Activated CD4-positive, alpha-beta T cell treated with anti-CD3 and anti-CD28 coated beads, Interleukin-10, Interleukin-2, amounts not matched to agents 100 ng/mL and 50 ng/mL, durations not matched to agents 16 hours and 8 hours (primary cell): ENCODE measurements at places on chromosomes 11 and 22.
A peak's percentile ranks its signal among the peaks of the same experiment; 100 is the strongest.

DNA sequence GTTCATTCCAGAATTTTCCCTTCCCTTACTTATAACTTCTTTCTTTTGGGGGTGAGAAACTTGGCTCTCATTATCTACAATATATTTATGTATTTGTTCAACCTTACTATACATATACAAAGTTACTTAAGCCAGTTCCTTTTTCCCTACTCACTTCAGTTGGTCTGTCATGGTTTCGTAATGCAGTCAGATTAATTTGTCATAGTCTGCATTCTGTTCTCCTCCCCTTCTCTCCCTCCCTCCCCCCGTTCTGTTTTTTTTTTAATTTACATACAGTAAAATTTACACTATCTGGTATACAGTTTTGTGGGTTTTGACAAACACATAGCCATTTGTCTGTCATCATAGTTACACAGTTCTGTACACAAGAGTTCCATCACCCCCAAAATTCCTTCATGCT is 71.8 kb upstream of the ADORA2A start:
- DNase-seq = no peak

- no peak for DNase-seq
Observed at GRCh38 chr11:21612326-21612725, 580.6 kb upstream of the ANO5 start.

DNA sequence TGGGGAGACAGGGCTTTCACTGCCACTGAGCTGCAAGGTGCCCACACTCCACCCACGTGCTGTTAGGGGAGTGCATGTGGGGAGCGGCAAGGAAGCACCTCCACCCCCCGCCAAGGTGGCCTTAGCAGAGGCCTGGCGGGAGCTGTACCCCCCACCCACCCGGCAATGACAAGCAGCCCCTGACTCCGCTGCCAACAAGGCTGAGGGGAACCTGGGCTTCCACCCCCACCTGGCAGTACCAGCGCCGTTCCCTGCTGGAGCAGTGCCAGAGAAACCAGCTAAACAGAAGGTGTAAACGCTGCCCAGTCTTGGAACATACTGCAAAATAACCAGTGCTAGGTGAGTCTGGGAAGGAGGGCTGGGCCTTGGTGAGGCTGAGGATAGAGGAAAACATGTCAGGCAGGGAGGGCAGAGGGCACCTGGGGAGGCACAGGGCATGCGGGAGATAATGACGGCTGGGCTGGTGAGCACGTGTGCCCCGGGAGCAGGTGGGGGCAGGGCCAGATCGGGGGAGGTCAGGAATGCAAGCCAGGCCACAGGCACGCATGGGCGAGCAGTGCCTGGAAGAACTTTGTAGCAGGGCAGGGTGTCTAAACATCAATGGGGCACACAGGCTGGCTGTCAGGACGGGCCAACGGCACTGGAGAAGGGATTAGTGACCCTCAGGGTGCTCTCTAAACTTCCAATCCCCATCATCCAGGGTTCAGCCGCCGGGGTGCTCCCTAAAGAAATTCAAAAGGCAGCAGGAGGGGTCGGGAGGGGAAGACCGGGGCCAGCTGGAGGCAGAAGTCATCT is 6.6 kb downstream of the CERK start:
- DNase-seq = no peak

DNA sequence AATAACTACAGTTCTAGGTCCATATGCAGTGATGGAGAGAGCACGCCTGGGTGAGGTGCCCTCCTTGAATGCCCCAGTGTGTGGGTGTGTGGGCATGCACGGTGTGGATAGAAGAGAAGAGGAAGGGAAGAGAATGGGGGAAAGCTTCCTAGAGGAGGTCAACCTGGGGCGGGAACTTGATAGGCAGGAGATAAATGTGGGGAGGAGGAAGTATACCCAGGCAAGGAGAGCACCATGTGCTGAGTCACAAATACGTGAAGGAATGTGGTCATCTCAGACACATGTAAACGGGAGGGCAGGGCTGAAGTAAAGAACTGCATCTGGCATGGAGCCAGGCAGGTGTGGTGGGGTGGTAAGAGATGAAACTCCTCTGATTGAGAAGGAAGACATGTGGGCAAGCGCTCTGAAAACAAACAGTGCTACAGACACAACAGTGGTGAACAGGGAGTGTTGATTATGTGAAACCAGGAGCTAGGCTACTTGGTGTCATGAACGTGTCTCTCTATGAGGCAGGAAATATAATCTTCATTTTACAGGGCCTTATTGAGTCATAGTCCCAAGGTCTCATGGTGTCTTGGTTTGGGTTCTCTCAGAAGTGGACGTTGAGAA is 61.5 kb upstream of the EED start:
- peak; percentile 86 for DNase-seq

DNA sequence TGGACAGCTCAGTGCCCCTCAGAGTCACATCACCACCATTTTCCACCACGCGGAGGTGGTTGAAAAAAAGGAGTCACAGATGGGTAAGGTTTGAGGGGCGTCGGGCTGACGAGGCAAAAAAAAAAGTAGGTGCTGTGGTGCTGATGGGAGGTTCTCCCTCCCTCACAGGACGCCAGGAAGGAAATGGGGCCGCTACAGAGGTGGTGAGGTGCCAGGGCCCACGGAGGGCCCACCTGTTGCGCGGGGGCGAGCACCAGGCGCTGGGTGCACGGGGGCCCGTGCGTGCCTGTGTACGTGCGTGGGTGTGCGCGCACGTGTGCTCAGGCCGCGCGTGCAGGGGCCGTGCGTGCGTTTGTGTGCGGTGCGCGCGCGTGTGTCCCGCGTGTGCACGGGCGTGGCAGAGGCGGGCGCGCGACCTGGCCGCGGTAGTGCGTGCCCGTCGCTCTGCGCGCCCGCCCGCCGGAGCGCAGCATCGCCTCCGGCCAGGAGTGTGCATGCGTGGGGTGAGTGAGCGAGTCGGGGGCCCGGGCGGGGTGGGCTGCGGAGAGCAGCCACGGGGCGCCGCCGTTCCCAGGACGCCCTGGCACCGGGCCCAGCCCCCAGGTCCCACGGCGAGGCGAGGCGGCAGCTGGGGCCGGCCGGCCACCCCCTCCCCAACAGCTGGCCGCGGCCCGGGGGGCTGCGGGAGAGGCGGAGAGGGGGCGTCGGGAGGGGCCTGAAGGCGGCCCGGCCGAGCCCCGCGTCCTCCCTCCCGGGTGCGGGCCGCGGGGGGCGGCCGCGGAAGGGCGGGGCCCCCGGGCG is 2.8 kb downstream of the PDGFB start:
- no peak for DNase-seq

DNA sequence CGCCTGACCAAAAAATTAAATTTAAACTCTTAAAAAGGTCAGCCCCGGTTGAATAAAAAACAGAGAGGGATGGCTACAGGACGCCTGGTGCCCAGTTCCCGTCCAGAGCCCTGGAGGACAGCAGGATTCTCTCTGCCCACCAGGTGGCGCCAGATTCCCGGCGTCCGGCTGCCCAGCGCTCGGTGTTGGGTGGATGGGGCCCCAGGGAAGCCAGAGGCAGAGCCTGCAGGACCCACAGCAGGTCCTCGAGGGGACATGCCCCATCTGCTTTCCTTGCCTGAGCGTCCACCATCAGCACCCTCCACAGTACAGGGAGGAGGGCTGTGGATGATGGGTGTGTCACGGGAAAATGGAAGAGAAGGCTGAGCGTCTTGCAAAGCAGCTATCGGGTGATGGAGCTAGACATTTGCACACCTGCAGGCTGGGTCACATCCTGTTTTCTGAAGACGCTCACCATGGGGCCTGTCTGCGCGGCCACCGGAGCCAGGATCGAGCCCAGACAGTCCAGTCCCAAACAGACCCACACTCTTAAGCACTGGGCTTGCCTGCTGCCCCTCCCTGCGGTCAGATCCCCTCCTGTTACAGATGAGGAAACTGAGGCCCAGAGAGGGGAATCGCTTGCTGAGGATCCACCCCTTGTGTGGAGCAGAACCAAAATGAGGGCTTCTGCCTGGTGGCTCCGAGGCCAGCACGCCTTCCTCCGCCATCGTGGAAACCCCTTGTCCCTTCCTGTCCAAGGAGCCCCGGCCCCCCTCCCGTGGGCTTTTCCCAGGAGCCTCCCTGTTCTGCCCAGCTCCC is 18.5 kb upstream of the CBX7 start:
- peak; percentile 85 for DNase-seq

DNA sequence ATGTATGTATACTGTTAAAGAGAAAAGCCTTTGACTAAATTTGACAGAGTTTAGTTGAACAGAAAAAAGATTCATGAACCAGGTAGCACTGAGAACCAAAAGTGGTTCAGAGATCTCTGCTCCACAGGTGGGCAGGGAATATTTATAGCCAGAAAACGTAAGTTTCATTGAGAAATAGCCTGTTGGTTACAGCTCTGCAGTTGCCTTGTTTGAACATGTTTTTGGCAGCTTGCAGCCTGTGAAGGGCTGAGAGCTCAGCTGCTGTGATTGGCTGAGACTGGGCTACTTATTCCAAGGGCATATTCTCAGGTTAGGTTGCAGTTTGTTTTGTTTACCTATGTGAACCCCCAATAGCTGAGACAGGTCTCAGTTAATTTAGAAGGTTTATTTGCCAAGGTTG is 13.5 kb upstream of the ZNF74 start:
- DNase-seq = no peak

- peak; percentile 20 for DNase-seq
Observed at GRCh38 chr22:36900225-36900624, 13.2 kb upstream of the CSF2RB start.

DNA sequence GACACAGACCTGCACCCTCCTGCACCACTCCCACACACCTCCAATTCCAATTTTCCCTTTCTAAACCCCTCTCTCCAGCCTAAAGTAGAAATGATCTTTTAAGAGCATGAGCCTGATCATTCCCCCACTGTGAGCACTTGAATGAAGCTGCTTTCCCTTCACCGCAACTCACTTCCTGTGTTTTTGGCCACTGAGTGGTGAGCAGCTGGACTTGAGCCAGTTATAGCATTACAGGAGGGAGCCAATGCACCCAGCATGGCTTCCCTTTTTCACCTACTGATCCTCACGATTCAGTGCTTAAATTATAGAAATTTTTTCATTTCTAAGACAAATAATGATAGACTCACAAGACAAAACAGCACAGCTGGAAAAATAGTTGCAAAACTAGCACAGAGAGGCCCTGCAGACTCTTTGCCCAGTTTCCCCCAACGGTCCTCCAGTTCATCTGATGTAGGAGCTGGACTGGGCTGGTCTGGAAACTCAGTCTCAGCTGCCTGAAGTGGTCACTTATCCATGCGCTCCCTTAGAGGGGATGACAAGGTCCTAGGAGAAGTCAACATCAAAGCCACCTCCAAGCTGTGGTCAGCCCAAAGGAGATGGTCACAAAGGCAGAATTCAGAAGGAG is 9.7 kb upstream of the APOL4 start:
- DNase-seq = no peak

DNA sequence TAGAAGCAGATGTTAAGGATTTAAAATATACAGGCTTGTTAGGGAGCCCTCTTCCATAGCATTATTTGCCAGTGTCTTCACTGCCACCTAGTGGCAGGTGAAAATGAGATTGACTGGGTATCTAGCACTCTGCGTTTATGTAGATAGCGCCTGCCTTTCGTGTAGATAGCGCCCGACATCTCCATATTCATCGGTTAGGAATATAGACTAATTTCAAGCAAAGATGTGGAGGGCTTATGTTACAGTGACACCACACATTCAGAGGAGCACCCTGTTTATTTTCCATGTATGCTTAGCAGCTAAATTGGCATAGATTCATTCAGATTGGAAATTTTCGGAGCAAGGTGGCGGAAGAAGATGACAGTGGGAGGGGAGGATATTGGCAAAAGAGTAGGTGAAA is 72.0 kb downstream of the SLC5A12 start:
- DNase-seq = peak; percentile 53

- DNase-seq = peak; percentile 89
Observed at GRCh38 chr11:123429913-123430720, at the start of gene GRAMD1B. Gene GRAMD1B (plus strand): TSS chr11:123430269. CDS start chr11:123430793, 524 bp downstream.

GRCh38 chr11:65352783-65353182 is 1.8 kb upstream of the TIGD3 start:
- no peak for DNase-seq

- DNase-seq = peak; percentile 61
Observed at GRCh38 chr22:46612904-46613605, 7.1 kb upstream of the GRAMD4 start.

- DNase-seq = no peak
Observed at GRCh38 chr22:23210428-23211170, 30.3 kb downstream of the BCR start.

DNA sequence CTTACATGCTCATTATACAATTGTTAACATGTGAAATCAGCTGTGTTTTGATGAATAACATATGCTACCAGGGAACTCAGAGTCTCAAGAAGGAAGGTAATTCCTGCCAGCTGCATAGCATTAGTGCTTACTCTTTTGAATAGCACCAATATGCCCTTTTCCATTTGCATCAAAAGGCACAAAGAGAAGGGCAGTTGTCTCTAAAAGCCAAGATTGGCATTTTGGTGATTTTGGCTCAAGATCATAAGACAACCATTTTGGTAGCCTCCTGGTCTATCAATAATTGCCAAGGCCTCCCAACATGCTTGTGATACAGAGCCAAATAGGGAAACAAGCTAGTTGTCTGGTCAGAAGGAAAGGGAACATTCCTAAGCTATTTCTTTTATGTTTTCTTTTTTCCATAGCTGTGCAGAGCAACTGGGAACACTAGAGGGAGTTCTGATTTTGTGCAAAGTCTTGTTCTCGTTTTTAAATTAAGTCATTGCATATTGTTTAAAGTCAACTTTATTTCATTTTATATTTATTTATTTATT is 416.7 kb upstream of the CHORDC1 start:
- DNase-seq = no peak

DNA sequence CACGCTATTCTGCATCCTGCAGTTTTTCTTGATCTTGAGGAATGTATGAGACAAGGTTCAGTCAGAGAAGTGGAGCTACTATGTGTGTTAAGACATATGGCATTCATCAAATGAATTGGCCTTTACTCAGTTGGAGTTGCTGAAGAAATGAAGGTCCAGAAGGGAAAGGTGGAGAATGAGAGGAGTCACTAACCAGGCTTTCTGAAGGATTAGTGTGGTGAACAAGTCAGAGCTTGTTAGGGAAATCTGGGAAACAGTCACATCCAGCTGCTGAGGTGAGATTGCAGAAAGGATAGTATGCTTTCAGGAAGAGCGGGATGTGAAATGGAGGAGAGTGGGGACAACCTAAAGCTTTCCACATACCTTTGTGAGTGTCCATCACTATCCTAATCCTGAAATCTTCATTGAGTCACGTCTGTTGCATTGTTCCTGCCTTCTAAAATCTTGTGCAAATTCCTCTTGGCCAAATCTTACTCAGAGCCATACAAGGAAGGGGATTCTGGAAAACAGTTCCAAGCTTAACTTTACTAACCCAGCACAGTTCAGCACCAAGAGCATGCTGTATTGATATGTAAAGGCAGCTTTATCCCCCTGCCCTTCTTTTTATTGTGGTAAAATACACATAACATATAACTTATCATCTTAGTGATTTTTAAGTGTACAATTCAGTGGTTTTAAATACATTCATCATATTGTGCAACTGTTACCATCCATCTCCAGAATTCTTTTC is 11.4 kb upstream of the PITPNB start:
- DNase-seq = no peak
